Trophoblast cell (in vitro differentiated cells and primary cell): ENCODE measurements at places on chromosomes 1 and 21.

- DNase-seq, result no peak
Observed at GRCh38 chr1:103058391-103058790, 49.9 kb downstream of the COL11A1 start.

GRCh38 chr1:42456754-42457089 lies 379 bp downstream of the PPCS start:
- peak; percentile 79 for DNase-seq

- no peak for DNase-seq
Observed at GRCh38 chr1:39819091-39819812, 30.6 kb upstream of the BMP8B start.

DNA sequence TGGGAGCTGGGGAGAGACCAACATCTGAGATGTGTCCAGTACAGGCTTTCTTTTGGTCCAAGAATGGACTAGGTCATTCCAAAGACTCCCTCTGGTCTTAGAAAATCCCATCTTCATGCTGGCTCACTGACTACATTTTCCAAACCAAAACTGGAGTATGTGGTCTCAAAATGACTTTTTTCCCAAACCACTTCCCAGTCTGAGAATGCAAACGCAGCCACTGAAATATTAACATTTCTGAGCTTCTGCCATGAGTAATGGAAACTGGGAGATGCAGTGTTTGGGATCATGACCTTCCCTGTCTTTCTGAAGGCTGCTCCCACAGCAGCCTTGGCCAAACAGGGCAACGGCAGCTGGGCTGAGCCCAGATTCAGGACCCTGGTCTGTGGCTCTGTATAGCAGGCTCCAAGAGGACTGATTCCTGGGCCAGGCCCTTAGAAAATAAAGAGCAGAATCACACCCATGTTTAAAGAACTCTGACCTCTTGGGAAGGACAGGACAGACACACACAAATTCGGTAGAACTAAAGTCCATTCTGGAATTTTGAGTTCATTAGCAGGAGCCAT lies 62.1 kb upstream of the CNTN2 start:
- no peak for DNase-seq

DNA sequence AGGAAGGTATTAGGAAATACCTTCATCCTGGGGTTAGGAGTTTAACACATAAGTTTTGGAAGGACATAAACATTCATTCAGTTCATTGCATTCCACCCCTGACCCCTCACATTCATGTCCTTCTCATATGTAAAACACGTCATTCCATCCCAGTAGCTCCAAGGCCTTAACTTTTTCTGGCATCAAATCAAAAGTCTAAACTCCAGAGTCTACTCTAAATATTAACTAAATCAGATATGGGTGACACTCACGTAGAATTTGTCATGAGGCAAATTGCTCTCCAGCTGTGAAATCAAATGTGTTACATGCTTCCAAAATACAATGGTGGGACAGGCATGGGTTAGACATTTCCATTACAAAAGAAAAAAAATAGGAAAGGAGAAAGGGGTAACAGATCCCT lies 298.2 kb upstream of the LRRC7 start:
- no peak for DNase-seq
